ENCODE measurements at places on chromosomes 7 and 10.

DNA sequence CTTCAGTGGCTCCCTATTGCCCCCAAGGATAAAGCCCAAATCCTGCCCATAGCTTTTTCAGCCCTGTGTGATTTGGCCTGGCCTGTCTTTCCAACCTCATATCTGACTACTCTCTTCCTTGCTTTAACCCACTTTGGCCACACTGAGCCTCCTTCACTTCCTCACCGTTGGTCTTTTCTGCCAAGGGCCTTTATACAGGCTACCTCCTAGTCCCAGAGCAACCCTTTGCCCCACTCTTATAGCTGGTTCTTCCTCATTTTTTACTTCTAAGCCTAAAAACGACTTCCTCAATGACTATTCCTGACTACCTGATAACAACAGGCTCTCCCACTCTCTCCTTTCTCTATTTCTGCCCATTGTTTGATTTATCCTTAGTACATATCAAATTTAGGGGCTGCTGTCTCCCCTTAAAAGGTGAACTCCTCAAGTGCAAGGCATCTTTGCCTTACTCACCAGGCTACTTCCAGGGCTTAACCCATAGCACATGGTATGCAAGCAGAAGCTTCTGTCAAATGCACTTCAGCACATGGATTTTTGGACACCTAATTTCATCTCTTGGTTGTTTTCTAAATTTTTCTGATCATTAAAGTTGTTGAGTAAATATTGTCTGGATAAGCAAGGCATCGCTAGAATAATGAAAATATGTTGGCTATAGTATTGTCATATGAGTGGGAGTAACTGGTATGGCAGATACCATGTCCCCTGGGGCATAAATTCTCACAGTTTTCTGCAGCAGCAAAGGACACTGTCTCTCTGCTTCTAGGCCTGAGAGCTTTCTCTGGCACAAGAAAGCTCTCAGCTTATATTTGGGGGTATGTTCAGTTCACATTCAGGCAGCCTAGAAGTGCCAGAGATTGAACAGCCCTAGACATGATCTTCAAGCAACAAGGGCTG, 201.5 kb upstream of the GPR26 start:
- no peak for DNase-seq

DNA sequence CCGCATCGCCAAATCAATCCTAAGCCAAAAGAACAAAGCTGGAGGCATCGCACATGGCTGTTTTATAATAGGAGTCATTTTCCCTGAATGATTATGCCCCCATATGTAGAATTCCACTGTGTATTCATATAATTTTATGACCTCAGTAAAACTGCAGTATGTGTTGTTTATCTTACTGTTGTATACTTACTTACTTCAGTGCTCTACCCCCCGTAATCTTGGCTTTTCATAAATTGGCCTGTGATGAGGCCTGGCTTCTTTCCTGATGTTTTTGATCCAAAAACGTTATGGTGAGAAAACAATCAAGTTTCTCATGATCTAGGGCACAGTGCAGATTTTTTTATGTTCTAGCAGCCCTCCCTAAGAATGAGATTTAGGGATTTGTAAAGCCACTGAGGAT, 306.4 kb upstream of the FZD1 start:
- DNase-seq = no peak

GRCh38 chr10:113087165-113088029, 137.3 kb downstream of the TCF7L2 start:
- DNase-seq = no peak

DNA sequence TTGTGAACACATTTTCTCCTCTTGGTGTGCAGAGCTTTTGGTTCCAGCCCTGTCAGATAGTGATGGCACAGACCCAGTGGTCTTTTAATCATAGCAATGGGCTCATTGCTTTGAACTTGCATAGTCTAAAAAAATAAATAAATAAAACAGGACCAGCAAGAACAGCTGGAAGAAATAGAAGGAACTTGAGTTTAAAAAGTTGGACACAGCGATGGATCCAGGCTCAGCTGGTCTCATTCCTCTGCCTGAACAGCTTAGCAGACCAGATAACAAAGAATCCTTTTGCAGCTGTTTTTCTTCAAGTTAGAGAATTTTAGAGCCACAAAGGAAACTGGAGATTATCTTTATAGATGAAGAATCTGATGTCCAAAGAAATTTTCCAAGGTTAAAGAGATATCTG, 1005.6 kb downstream of the LRMDA start:
- no peak for DNase-seq

DNA sequence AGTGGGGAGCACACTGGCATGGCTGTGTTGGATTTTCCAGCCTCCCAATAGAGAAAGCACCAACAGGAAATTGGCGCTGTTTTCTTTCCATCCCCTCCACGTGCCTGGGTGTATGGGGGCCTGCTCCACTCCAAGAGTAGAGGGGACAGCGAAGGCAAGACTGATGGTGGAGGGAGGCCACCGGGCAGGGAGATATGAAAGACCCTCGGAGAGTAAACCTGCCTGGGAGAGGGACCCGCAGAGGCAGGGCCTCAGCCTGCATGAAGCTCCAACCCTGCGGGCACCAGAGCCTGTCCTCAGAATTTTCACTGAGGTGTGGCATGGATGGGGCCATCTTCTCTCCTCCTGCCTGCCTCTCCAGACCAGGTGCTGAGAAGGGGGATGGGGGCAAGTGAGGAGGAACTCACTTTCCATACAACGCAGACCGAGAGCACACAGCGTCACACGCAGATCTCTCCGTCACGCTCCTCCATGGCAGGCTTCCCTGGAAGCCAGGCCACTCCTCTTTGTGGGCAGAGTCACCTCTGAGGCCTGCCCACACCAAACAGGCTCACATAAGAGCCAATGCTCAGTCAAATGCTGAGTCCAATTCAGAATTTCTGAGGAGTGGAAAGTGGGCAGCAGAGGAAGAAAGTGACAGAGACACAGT, 18.8 kb downstream of the ANXA11 start:
- DNase-seq = peak; percentile 58

GRCh38 chr7:149859876-149860275, 13.9 kb upstream of the ATP6V0E2 start:
- DNase-seq = no peak

DNA sequence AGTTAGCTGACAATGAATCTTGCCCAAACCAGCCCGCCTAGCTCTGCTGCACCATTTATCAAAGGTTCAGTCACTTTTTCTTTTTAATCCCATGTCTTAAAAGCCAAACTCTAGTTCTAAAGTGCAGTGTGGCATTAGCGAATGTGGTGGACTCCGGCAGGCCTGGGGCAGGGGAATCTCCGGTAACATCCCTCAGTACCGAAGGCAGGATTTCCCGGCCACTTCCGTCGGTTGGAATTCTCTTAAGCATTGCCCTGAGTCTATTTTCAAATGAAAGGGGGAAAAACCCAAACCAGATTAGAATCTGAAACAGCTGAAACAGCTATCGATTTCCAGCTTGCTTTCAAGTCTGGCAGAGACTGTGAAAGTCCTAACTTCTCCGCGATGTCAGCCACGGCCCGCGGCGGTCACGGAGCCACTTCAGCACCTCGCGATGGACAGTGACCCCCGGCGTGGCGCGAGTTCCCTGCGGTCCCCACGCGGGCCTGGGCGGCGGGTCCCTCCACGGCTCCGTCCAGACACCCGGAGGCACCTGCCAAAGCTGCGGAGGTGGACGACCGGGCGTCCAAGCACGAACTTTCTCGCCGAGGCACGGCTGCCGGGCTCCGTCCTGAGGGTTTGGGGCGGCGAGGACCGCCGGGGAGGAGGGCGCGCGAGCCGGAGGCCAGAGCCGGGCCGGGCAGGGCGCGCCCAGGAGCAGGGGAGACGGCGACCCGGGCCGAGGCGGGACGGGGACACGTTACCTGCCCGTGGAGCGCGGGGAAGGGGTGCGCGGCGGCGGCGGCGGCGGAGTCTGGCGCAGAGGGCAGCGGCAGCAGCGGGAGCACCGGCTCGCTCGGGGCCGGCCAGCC, 745 bp downstream of the TCERG1L start:
- no peak for DNase-seq

- peak; percentile 44 for DNase-seq
Observed at GRCh38 chr7:22698767-22699166, 28.2 kb upstream of the IL6 start.

DNA sequence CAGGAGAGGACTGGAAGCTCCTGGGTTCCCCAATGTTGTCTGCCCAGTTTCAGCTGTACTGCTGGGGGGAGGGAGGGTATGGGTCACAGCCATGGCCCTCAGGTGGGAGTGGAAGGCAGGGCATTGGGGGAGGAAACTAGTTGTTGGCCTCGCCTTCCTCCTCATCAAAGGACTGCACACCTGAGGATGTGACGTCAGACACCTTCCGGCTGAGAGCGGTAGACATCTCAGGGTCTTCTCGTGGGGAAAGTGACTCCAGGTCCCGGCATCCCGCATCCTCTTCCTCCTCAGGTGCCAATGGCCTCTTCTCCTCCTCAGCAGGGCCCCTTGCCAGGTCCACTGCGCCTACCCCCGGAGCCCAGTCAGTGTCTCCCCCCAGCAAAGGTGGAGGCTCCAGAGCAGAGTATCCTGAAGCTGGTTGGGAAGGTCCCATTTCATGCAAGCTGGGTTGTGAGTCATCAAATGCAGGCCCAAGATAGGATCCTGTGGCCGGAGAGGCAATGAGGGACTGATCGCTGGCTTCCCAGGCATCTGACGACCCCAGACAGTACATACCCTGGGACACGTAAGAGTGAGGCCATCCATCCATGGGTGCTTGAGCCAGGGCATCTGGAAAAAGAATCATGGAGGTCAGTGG, 6.0 kb downstream of the FAM131B start:
- DNase-seq = no peak

DNA sequence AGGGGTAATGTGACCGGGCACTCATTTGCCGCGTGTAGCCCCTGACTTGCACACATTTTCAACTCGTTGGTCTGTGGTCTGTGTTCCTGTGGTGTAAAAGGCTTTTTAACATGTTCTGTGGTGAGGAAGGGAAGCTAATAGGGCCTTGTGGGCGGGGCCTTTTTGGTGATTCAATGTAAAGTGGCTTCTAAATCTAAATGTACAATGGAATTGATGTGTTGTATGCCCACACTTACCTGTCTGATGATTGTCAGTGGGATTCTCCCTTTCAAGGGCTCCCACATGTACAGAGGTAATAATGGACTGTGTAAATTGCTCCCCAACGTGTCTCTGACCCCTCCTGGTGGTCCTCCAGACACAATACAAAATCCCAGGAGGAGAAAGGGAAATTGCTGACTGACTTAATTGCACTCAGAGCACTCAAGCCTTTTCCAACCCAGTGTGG, 43.1 kb upstream of the GATAD1 start:
- peak; percentile 52 for DNase-seq

- no peak for DNase-seq
Observed at GRCh38 chr10:24879861-24880260, 72.5 kb downstream of the PRTFDC1 start.

DNA sequence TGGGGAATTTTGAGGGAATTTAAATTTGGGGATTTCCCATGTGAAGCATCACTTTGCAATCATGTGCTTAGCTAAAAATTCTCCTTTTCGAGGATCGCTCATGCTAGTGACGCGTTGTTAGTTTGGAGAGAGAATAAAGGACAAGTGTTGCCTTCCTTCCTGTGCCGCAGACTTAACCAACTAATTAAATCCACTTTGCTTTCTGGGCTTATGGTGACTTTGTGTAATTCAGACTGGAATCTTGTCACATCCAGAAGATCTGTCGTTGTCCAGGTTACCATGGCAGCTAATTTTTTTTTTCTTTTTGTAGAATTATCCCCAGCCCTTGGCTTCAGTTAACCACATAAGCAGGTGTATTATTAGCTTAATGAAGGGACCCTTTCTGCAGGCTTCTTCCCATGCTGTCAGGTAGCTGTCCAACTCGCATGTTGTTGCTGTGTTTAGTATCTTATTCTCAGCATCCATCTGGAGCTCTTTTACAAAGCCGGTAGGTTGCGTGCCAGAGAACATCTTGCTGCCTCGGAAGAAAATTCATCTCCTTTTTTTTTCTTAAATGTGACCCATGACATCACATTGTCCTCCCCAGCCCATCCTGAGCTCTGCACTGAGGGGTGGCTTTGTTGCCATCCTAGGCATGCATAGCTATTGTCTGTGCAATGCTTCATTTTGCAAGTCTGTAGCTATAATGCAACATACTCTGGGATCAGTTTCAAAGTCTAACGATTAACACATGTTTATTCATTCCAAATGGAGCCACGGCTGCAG, 47.2 kb upstream of the NRP1 start:
- no peak for DNase-seq

DNA sequence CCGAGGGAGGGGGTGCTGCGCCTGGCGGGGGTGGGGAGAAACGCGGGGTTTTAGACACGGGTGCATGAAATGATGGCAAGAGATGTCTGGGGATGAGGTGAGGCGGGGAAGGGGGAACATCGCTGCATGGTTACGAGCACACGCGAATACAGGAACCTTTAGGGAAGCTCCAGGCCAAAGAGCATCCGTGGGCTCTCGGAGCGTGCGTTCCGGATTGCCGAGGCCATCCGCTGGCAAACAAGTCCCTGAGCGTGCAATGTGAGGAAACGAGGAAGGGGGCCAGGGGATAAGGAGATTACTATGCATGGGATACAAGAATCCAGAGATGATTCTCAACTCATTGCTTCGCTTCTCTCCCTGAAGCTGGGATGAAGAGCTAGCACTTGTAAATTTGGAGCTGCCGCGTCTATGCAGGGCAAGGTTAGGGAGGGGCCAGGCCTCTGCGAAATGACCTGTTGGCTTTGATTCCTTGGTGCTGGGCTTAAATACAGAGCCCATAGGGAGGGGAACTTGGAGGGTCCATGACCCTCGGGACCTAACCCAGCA, 520 bp upstream of the WNT2 start:
- DNase-seq = no peak

GRCh38 chr7:1234881-1235500, 2.3 kb downstream of the UNCX start:
- DNase-seq = no peak

- DNase-seq = no peak
Observed at GRCh38 chr7:1246160-1246870, 13.6 kb downstream of the UNCX start.

DNA sequence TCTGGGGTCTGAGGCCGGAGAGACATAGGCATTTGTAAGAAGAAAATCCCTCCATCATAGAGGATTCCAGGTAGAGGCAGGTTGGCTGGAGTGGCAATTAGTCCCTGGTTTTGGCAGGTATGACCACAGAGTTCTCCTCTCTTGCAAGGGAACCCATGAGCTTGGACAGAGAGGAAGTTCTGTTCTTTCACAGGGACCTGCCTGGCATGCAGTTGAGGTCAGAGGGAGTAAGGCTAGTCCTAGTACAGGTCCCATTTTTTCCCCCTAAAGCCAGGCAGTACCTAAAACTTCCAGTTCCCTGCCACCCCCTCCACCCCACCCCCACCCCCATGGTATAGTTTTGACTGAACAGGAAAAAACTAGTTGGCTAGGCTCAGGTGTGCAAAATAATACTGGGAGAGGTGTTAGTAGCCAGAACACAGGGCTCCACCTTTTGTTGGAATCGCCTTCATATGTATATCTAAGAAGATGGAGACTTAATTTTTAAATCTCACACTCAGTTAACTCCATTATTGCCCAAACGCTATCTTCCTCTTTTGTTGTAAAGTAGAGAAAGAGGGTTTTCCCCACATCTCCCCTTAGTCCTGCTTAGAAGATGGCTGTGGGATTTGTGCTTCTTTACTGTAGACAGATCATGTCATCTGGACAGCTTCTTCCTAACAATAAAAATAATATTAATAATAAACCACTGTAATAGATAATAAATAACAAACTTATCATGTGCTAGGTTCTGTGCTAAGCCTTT, 188.1 kb downstream of the TCF7L2 start:
- no peak for DNase-seq
